Stimulated activated CD4-positive, alpha-beta T cell treated with anti-CD3 and anti-CD28 coated beads, TNF-alpha, amount 100 ng/mL, for 4 hours (primary cell): ENCODE measurements at places on chromosomes 6 and 20.

DNA sequence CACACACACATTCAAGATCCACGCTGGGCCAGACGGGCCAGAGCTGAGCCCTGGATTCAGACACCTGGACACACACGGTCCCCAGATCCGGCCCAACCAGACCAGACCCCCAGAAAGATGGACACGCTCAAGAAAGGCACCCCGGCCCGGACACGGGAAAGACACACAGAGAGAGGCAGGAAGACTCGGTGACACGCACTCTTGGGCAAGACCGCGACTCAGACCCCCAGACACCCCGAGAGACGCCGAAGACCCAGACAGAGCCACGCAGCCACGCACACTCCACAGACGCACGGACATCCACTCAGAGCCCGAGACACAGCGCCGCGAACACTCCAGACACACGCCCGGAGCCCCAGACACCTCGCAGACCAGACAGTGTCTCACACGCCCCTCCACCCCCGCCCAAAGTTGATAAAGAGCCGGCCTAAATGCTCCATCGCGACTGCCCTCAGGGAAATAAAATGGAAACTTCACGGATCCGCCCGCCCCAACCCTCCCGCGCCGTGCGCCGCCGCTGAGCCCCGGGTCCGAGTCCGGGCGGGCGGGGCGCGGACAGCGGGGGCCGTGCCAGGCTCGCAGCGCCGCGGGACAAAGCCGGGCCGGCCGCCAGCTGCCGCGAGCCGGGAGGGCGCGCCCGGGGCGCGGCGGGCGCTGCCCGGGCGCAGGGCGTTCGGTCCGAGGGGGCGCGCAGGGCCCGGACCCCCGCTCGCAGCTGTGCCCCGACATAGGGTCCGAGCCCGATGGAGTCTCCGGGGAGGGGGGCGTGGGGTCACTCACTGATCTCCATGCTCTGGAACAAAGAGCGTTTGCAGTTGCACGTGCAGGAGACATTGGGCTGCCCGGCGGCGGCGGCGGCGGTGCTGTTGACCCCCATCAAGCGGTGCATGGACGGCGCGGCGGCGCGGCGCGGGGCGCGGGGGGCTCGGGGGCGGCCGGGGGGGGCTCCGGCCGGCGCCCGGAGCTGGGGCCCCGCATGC lies 831 bp downstream of the PMEPA1 start:
- peak; percentile 13 for DNase-seq

DNA sequence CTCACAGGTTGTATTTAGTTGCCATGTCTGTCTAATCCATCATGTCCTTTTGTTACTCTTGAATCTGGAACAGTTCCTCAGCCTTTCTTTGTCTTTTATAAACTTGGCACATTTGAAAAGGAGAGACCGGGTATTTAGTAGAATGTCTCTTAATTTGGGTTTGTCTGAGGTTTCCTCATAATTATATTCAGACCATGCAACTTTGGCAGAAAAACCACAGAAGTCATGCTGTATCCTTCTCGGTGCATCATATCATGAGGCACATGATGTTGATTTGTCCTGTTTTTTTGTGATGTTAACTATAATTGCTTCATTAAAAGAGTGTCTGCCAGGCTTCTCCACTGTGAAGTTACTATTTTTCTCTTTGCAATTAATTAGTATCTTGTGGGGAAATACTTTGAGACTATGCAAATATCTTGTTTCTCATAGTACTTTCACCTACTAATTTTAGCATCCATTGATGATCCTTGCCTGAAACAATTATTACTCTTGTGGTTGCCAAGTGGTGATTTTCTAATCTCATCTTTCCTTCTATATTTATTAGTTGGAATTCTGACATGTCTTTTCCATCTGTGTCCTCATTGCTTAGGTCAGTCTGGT lies 837.3 kb downstream of the DHX35 start:
- no peak for DNase-seq

DNA sequence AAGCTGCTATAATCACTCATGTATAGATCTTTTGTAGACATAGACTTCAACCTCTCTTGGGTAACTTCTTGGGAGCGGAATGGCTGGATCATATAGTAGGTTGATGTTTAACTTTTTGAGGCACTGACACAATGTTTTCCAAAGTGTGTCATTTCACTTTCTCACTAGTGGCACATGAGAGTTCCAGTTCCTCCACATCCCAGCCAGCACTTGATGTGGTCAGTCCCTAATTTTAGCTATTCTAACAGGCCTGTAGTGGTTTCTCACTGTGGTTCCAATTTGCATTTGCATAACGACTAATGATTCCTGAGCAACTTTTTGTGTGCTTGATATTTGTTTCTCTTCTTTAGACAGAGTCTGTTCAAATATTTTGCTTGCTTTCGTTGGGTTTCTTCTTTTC lies 221.3 kb downstream of the DLL1 start:
- DNase-seq, result no peak

DNA sequence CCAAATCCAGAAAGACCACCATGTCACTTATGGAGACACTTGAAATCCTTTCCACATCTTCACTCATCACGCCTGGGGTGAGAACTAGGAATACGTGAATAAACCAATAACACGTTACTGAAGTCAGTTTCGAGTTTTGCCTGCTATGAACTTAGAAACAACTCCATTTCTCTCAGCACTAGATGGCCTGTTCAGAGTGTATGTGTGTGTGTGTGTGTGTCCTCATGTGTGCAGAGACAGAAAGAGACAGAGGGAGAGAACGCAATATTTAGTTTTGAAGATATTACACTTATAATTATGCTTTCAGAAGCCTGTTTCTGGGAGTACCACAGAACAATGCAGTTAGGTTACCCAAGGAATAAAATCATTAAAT lies 81.2 kb upstream of the CCN6 start:
- DNase-seq, result no peak

GRCh38 chr6:34102099-34102656 lies 43.7 kb downstream of the GRM4 start:
- no peak for DNase-seq

DNA sequence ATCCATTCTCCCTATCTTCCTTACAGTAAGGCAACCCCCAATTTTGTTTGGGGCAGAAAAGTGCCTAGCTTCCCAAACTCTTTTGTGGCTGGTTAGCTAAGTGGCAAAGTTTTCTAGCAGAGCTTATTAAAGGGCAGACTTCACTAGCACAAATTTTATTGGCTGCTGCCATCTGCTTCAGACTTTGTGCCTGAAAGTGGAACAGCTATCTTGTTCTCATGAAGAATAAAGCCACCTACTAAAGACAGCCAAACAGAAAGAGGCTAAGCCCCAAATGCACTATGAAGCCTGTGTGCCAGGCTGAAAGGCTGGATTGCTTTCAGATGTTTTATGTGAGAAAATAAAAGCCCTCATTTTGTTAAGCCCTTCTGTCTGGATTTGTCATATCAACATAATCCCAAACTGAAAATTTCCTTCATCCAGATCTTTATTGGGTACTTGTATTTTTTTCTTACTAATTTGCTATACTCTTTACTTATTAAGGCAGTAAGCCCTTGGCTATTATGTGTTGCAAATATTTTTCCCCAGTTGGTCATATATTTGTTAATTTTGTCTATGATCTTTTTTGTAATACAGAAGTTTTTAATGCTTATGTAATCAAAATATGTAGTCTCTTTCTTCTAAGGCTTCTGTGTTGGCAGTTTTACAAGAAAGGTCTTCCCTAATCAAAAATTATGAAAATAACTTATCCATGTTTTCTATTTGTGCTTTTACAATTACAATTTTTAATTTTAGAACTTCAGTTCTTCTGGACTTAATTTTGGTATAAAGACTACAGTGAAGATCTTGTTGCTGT lies 191.1 kb downstream of the TASP1 start:
- no peak for DNase-seq

- DNase-seq, result no peak
These were observed 72.6 kb upstream of the PTPRT start for GRCh38 chr20:43262341-43262740.

- no peak for DNase-seq
These were observed 223.5 kb downstream of the CDKAL1 start for GRCh38 chr6:20757761-20758160.

- DNase-seq, result no peak
These were observed 5.6 kb downstream of the TFAP2A start for GRCh38 chr6:10409233-10409721.

GRCh38 chr20:35661908-35662307 lies 2.8 kb downstream of the CPNE1 start:
- no peak for DNase-seq

DNA sequence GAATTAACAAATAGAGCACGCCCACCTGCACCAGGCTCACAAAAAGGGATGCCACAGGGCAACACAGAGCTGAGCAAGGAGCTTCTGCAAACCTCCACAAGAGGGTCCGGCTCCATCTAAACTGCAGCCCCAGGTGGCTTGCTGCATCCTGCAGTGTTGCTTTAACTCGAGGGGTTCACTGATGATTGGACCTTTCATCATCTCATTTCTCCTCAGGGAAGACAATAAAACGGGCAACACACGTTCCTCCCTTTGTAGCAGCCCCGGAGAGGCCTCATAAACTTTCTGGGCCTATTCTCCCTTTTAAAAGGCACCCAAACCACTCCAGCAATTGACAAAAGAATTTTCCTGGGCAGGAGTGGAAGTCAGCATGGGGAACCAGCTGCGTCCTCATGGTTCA lies 161.5 kb upstream of the CDH4 start:
- DNase-seq, result no peak

DNA sequence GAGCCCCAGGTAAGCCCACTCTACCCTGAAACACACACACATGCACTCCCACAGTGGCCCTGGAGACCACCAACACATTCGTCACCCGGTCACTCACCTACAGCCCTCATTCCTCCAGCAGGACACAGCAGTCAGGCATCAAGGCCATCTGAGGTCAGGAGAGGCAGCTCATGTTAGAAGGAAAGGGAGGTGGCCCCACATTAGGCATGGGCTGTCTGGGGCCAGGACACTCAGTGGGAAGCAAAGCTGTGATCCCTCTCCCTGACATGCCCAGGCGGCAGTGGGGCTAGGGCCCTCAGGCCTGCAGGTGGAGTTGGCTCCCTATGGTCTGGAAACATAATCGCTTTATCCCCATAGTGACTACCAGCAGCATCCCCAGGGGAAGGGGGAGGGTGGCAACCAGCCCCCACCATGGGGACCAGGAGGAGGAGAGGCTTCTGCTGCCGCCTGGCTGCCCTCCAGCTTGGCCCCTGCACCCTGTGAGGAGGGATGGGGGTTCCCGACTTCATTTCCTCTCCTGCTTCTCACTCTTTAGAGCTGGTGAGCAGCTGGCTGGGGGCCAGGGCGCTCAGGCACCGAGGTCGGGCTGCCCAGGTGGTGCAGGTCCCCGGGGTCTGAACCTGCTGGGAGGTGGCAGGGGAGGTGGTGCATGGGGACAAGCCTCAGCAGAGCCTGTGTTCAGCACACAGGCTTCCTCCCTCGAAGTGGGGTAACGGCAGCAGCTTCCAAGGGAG lies 76.6 kb upstream of the CST7 start:
- no peak for DNase-seq

GRCh38 chr6:35011096-35012041 lies 122.3 kb downstream of the ANKS1A start:
- no peak for DNase-seq

- DNase-seq, result no peak
These were observed 489 bp downstream of the TBX18 start for GRCh38 chr6:84763886-84764331.

GRCh38 chr6:110944681-110945151 lies 13.8 kb upstream of the GTF3C6 start:
- no peak for DNase-seq

DNA sequence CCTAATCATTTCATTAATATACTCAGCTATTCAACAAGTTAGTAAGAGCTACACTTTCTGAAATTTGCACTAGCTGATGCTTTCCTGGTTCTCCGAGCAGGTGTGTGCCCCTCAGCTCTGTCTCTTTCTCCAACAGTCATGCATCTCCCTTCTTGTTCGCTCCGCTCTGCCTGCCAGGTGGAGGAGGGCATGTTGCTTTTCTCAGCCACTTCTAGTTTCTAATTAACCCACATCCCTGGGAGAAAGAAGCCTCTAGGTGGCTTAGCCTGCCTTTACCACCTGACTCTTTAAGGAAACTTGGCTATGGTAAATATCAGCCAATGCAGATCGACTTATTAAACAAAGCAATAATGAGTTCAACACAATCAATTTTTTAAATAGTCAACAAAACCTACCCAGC lies 34.2 kb downstream of the LRFN2 start:
- no peak for DNase-seq

DNA sequence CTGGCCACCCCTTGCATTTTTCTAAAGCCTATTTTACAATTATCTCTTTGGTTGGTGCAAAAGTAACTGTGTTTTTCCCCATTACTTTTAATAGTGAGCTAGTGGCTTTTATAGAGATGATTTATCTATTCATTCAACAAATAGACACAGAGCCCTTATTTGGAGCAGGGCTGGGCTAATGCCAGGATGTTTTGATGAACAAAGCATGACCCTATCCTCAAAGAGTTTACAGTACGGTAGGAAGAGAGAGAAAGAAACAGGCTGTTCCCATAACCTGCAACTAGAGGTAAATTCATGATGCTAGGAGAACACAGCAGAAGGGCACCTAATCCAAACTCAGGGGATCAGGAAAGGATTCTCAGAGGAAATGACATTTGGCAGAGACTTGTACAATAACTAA lies 37.3 kb upstream of the UST start:
- no peak for DNase-seq

GRCh38 chr6:44264154-44265006 lies 971 bp downstream of the NFKBIE start:
- DNase-seq, result no peak

- DNase-seq, result no peak
These were observed 541.3 kb upstream of the BTBD3 start for GRCh38 chr20:11376420-11376819.

DNA sequence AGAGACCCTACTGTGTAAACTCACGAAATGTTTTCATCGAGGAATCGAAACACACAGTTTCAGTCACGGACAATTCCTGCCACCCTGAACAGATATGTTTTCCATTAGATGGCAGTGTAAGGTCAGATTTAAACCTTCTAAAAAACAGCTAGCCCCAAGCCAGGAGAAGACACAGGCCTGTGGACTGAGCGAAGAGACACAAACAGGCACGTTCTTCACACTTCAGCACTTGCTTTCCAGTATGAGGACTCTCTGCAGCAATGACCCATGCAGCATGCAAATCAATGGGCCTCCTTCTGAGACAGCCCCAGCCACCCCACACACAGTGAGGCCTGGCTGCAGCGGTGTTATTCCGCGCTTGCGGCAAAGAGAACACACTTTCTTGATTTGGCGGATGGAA lies 31.9 kb downstream of the HUS1B start:
- DNase-seq, result no peak

- DNase-seq, result no peak
These were observed 19.9 kb downstream of the EZR start for GRCh38 chr6:158799051-158799792.

GRCh38 chr6:6176586-6177228 lies 143.8 kb downstream of the F13A1 start:
- DNase-seq, result no peak

GRCh38 chr6:93272211-93272610 lies 147.1 kb downstream of the EPHA7 start:
- DNase-seq, result no peak

DNA sequence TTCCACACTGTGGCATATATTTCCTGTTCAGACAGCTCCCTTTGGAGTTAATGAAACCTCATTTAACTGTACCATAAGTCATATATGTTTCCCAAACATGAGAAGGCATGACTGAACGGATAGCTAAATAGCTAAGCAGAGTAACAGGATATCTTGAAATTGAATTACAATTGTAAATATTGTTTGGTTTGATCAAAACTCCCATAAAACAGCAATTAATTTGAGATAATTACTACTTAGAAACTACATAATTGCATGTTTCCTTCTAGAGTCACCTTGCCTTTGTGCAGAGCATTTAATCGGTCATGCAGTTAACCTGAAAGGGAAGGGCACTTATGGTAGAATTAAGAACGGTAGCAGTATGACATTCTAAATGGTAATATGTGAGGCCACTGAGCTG lies 179.0 kb upstream of the MAP3K7 start:
- DNase-seq, result no peak

- DNase-seq, result no peak
These were observed 185.7 kb downstream of the SASH1 start for GRCh38 chr6:148528292-148528691.
